ENCODE measurements at places on chromosomes 11 and 22. TPM values are rescaled to one million over a fixed set of nuclear protein-coding genes. Genes with fewer than 3 reads are reported as not detected.

The CNGA4 gene
- total RNA-seq: 0.58 TPM

The CHST1 gene
- total RNA-seq: not detected

The KCNE3 gene
- not detected for total RNA-seq

The PRSS23 gene
- total RNA-seq: not detected

The PARVG gene
- total RNA-seq: 194 TPM

The GAS2 gene
- total RNA-seq: 3.3 TPM

DNA sequence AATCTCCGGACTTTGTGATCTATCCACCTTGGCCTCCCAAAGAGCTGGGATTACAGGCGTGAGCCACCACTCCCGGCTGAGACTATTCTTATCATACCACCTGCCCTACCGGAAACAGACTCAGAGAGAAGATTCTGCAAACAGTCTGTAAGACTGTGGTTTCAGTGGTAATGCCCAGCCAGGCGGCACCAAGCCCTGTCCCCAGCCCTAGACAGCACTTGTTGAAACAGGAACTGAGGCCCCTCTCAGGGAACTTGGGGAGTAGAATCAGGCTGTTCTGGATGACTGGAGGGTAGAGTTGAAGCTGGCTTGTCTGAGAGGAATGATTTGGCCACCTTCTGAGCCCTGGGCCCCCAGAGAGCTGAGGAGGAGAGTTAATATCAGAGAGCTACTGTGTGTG is 1.3 kb upstream of the INSC start:
- no peak overlapping the region for H3K27ac ChIP-seq
- no peaks in the 10 kb centered on the region for H3K36me3 ChIP-seq
- DNase-seq: no peak

- no peaks in the 10 kb centered on the region for H3K36me3 ChIP-seq
- no peak overlapping the region for H3K4me3 ChIP-seq
- no peaks in the 10 kb centered on the region for H3K27me3 ChIP-seq
- H3K4me1 ChIP-seq: no peaks in the 10 kb centered on the region
- no peak for DNase-seq
Measured at GRCh38 chr11:111427471-111427912, 48.4 kb upstream of the POU2AF1 start.

DNA sequence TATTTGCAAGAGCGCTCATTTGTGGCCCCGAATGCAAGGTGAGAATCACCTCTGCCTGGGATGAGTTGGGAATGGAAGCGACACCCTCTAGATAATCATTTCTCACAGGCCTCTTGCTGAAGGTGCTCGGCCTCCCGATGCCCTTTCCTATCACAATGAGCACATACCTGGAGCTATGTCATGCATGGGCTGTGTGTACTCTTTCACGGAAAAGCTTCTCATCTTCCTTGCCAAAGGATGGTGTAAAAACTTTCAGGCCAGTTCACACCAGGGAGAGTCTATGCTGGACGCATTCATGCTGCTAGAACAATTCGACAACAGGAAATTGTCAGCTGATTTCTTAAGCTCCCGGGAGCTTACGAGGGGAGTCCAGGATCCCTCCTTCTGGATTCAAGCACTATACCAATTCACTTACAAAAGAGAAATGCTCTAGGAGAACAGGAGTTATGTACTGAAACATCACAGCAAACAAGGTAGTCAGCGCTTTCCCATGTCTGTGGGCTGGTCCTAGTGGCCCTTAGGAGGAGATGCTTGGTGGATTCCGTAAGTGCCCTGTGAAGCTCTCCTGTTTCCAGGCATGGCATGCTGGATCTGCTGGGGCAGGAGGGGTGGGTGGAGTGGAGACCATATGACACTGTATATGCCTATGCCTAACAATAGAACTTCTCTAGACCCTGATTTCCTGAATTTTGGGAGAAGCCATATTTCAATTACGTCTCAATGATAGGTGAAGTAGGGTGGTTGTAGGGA is 53.1 kb upstream of the B3GAT1 start:
- no peak overlapping the region for H3K27ac ChIP-seq
- no peak for DNase-seq
- H3K4me3 ChIP-seq: no peak overlapping the region
- H3K27me3 ChIP-seq: peaks cover 4% of the 10 kb centered on the region

DNA sequence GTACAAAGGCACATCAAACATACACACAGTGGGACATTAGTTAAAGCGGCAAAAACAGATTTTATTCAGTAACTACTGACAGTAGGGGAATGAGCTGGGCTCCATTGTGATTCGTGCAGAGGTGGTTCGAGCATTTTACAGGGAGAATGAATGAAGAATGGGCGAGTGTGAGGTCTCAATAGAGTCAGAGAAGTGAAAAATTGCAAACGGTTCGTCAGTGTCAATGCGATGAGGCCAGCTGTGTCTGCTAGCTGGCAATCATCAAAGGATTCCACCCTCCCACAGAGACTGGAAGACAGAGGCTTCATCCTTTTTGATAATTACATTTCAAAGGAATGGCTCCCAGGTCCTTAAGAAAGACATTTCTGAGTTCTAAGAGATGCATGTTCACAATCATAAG is 17.4 kb downstream of the OR4D9 start:
- H3K27ac ChIP-seq: no peak overlapping the region
- H3K4me3 ChIP-seq: no peak overlapping the region
- no peaks in the 10 kb centered on the region for H3K27me3 ChIP-seq
- no peaks in the 10 kb centered on the region for H3K4me1 ChIP-seq
- no peaks in the 10 kb centered on the region for H3K36me3 ChIP-seq

GRCh38 chr22:26890870-26891269 is 233.5 kb downstream of the MIAT start:
- no peaks in the 10 kb centered on the region for H3K36me3 ChIP-seq
- no peak for DNase-seq

GRCh38 chr22:34105461-34106062 is 185.3 kb upstream of the LARGE1 start:
- H3K4me1 ChIP-seq: no peaks in the 10 kb centered on the region
- H3K36me3 ChIP-seq: no peaks in the 10 kb centered on the region
- no peaks in the 10 kb centered on the region for H3K27me3 ChIP-seq
- H3K4me3 ChIP-seq: no peak overlapping the region
